ENCODE measurements at places on chromosomes 4 and X. TPM values are rescaled to one million over a fixed set of nuclear protein-coding genes. Genes with fewer than 3 reads are reported as not detected.
A peak's percentile ranks its signal among the peaks of the same experiment; 100 is the strongest.

- DNase-seq, result no peak
Observed at GRCh38 chrX:126847143-126847542, 27.6 kb downstream of the PRR32 start.

TLR2 gene
- total RNA-seq, result under 0.01 TPM

DNA sequence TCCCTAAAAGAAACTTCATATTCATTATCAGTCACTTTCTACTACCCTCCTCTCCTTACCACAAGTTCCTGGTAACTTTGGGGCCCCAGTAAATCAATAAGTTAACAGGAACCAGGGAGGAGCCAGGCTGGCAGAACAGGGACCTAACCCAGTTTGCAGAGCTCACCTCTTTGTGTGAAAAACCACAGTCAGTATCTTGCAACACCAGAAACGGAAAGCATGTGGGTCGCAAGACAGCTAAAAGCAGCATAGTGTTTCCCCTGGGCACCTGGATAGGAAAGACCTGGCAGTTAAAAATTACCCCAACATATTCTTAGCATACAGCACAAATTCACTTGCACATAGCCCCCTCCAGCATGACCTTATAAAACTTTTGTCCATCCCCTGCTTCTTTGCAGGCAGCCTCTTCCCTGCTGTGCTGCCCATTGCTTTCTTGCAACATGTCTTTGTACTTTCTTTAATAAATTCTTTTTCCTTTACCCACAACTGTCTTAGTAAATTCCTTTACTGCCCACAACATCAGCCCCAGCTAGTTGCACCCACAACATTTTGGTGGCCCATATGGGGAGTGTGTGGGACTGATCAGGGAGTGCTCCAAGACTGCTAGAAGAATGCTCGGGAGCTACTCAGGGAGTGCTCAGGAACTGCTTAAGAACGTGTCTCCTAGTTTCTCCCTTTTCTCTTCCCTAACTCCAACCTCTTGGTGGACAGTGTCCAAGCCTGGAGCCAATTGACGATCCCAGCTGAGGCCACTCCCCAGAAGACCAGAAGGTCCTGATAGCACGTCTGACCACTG is 83.4 kb downstream of the MSN start:
- DNase-seq, result no peak

UGT2B17 gene
- not detected for total RNA-seq

DNA sequence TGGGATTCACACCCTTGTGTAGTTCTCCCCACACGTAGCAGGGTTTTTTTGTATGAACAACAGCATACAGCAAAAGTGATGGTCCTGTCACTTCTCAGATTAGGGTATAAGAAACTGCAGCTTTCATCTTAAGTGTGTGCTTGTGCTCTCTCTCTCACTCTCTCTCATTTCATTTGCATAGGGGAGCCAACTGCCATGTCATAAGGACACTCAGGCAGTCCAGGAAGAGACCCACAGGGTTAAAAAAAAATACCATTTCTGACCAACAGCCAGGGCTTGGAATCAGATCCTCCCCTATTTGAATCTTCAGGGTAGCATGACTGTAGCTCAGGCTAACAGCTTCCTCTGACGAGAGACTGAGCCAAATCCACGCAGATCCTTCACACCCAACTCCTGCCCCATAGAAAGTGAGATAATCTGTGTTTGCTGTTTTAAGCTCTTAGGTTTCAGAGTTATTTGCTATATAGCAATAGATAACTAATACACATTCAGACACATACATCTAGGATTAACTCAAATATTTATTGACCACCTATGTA is 331.2 kb downstream of the PAPSS1 start:
- DNase-seq, result no peak

GRCh38 chr4:52657292-52657617 is 1.8 kb downstream of the USP46 start:
- no peak for DNase-seq

DNA sequence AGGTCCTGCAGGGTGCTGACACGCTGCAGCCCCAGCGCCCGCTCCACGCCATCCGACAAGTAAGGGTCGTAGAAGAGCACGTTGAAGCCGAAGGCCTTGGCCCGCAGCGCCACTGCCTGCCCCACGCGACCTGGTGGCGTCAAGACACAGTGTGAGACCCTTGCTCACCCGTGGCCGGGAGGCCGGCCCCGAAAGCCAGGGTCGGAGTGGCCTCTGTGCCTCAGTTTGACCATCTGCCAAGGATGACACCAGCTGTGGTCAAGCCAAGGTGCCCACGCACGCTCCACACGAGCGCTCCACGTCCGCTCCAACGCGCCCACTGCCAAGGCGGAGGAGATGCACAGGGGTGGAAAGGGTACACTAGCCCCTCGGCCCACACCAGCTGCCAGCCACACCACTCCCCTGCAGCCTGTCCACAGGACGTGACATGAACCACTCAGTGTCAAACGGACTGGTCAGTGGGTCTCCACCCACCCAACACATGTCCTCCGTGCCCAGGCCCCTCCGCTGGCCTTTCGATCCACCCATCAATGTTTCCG is 32.8 kb downstream of the CTBP1 start:
- DNase-seq, result no peak

GRCh38 chr4:42910459-42910858 is 17.9 kb downstream of the GRXCR1 start:
- no peak for DNase-seq

DNA sequence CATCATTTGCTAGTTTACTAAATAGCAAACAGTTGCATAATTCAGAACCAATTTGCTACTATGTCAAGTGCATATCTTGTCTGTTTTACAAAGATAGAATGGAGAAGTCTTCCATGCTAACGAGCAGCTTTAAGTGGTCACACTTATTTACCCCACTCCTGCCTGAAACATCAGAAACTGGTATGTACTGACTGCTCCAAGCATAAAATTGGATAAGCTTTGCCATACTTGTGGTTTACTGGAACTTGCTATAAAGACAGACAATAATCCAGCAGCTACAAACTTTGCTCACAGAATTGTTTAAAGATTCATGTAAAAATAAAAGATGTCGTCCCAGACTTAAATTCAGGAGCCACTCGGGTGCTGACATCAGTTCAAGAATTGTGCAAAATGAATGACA is 13.3 kb upstream of the CDKL2 start:
- DNase-seq, result no peak

DNA sequence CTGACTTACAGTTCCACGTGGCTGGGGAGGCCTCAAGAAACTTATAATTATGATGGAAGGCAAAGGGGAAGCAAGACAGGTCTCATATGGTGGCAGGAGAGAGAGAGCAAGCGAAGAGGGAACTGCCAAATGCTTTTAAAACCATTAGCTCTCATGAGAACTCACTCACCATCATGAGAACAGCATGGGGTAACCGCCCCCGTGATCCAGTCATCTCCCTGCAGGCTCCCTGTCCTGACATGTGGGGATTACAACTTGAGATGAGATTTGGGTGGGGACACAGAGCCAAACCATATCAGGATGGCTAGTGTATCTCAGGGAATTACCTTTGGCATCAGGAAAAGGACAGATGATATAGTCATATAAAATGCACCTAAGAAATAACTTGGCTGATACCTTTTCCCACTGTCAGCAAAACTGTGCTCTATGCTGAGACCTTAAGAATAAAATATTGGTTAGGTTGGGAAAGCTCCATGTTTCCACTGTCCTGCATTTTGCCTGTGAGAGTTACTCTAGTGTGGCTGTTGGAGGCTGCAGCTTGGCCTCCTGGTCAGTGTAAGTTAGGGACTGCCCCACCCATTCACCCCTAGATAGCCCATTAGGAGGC is 110.3 kb downstream of the UCHL1 start:
- DNase-seq, result no peak

DCAF4L1 gene
- 0.18 TPM for total RNA-seq

- DNase-seq, result no peak
Observed at GRCh38 chr4:155687380-155687982, 20.8 kb downstream of the GUCY1A1 start.

DNA sequence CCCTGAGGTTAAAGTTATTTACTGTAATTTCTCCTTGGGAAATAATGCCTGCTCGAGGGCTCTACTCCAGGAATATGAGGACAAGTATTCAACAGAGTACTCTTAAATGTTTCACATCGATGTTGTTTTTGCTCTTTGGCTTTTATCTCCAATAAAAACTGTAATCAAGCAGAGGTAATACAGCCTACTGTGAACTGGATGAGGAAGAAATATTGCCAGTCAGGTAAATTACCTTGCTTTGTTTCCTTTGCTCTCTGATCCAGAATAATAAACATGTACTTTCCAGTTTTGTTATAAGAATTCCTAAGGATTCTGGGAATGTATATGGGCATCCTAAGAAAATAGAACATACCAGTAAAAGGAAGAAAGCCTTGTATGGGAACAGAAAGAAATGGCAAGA is 60.4 kb downstream of the FNIP2 start:
- no peak for DNase-seq

- peak; percentile 69 for DNase-seq
Observed at GRCh38 chr4:16706251-16706650, 192.2 kb downstream of the LDB2 start.

GRCh38 chr4:153450544-153450917 is 15.6 kb upstream of the TMEM131L start:
- DNase-seq, result no peak

DNA sequence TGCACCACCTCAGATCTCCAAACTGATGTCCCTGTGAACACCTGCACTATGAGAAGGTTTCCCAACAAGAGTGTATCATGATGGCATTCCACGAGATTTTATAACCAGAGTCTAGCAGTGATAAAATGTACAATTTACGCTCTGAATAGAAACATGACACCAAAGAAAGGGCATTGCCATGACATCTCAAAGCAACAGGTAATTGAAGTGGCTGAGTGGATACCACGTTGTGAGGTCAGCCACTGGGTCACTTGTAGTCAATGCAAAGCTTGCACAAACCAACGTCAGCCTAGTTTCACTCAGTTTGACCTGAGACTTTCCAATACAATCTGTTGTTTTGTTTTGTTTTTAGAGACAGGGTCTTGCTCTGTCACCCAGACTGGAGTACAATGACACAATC is 15.0 kb upstream of the SLC25A5 start:
- no peak for DNase-seq

- peak; percentile 72 for DNase-seq
Observed at GRCh38 chr4:152342293-152342692, 193.6 kb downstream of the FBXW7 start.

DNA sequence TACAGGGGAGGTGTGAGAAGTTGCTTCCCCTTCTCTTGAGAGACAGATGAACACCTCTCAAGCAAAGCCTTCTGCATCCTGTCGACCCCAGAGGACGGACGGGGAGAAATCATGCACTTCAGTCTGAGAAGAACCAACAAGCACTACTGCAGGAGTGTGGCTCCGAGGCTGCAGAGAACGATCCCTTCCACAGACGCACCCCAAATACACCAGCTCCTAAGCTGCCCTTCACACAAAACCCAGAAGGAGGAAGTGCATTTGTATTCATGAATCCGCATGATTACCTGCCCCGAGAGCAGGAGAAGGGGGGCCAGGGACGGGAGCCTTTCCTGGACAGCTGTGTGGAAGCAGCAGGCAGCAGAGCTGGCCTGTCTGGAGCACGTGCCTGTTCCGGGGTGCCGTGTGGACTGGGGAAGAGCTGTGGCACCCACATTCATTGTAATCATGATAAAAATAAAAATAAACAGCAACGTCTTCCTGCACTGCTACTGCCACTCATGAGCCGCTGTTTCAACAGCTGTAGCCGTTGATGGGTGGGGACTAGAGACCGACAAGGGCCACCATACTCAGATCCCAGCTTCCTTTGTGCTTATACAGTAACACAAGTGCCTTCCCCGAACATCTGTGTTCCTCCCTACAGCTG is 42.9 kb downstream of the ACSL1 start:
- no peak for DNase-seq

AFF2 gene
- 0.72 TPM for total RNA-seq

RTL5 gene
- 0.90 TPM for total RNA-seq

DNA sequence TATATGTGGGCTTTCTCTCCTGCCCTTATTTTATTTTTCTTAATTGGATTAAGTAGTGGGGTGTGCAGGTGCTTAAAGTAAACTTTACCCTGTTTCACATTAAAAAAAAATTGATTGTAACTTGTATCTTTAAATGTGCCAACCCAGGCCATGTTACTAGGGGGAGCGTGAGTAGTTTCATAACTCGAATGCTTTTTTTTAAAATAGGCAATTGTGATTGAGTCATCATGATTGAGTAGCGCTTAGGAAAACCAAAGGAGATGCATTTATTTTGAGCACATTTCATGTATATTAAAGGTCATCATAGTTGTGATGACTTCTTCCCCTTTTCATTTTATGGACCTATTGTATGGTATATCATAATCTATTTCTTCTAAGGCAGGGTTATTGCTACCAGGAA is 32.2 kb downstream of the GPAT3 start:
- no peak for DNase-seq

DNA sequence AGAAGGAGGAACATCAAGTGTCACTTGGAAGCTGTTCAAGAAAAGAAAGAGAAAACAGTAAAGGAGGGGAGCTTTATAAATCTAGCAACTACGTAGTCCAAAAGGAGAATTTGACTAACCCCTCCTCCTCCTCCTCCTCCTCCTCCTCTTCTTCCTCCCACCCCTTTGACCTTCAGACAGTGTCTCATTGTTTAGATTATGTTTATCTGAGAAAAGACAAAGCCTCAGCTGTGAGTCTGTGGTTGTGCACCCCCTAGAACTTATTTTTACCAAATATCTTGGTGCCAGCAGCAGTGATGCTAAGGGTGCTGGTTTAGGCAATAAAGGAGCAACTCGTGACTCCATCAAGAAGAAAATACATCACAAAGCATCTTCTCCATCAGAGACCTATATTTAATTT is 68.9 kb upstream of the BMP2K start:
- no peak for DNase-seq

DNA sequence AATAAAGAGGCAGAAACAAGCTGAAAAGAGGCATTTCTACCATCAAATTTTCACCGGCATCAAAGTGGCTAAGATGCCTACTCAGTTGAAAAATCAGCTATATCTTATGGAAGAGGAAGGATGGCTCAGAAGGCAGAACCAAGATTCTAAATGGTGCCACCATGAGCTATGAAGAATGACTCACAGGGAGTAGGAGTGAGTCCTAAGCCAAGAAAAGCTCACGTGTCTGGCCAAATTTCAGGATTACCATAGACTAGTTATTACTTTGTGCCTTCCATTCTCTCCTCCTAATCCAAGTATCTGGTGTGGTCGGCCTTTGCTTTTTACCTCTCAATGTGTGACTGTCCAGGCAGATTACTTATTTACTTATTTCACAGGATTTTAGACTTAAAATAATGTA is 54.8 kb downstream of the BMP3 start:
- DNase-seq, result no peak

- DNase-seq, result no peak
Observed at GRCh38 chr4:189511581-189511980, 429.1 kb upstream of the FRG1 start.

GRCh38 chr4:8110071-8110986 is 48.3 kb downstream of the ABLIM2 start:
- DNase-seq, result no peak

GRCh38 chr4:90904021-90904420 is 776.8 kb downstream of the CCSER1 start:
- DNase-seq, result no peak

All from IMR-90 (cell line).